Vein endothelial cell (primary cell): ENCODE measurements at places on chromosomes 2 and 18. TPM values are rescaled to one million over a fixed set of nuclear protein-coding genes. Genes with fewer than 3 reads are reported as not detected.

DSC3 gene
- 0.10 and 0.33 TPM in 2 replicates for total RNA-seq

PAIP2B gene
- total RNA-seq: 0.19 and 0.33 TPM in 2 replicates

LYPD6B gene
- 0.10 TPM in 1 of 2 replicates, not detected in the other for total RNA-seq

IL36G gene
- total RNA-seq: not detected in 2 replicates

TEKT4 gene
- not detected in 2 replicates for total RNA-seq
